ENCODE measurements at places on chromosomes 11 and 22. TPM values are rescaled to one million over a fixed set of nuclear protein-coding genes. Genes with fewer than 3 reads are reported as not detected.

GRCh38 chr11:10550503-10551289 lies 9.7 kb upstream of the RNF141 start:
- no peak for DNase-seq

GRCh38 chr22:26466196-26466595 lies 17.4 kb downstream of the HPS4 start:
- DNase-seq: no peak

DNA sequence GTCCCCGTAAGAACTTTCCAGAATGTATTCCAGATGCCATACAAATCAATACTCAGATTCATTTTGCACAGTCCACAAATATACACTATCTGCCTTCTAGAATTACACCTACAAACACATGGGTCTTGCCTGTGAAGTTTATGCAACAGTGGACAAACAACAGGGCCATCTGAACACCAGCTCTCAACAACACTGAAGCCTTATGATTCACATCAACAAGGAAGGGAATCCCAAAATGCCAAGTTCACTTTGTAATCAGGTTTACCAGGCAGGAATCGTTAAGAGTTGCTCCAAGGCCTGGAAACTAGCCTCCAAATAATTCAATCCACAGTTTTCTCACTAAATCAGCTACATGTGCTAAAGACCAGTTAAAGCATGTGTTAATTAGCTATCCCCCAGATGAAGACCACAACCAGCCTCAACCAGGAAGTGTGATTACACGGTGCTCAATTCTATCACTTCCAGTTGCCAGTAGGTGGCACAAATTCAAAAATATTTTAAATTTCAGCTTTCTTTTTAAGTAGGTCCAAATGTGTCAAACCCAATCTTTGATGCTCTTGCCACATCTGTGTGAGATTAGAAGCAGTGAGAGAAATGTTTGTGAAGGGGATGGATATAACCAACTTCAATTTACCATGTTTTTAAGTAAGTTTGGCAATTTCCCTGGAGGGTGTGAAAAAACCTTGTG lies 139.1 kb upstream of the BDNF start:
- peak; percentile 39 for DNase-seq

- DNase-seq: no peak
These were observed 1.4 kb downstream of the CHRNA10 start for GRCh38 chr11:3669742-3670183.

GRCh38 chr22:23722160-23722559 lies 28.8 kb downstream of the ZNF70 start:
- no peak for DNase-seq

DNA sequence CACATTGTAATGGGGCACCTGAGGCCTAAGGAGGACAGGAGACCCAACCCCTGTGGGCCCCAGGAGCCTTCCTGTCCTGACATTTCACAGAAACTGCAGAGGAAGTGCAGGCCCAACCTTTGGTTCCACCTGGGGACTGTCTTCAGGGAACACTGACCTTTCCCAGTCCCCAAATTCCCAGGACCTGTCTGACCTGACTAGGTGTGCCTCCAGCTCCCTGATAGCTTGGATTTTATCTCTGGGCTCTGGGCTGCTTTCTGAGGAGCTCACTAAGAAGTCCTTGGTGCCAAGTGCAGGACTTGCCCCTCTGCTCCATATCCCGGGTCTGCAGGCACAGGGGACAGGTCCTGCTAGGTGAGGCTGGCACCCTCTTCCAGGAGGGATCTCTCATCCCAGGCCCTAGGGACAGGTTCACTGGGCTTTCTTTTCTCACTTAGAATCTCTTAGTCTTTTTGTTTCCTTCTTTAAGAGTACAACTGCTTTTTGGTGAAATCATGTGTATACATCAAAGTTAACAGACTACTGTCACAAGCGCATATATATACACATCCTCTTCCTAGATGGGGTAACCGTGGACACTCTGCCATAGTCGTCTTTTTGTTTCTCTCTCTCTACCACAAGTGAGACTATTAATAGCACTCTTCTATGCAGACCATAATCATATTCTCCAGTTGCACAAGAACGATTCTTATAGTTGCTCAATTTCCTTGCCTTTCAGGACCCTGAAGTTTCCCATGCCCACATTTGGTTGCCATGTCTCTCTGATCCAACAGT lies 72.0 kb upstream of the IGLL5 start:
- no peak for DNase-seq

DNA sequence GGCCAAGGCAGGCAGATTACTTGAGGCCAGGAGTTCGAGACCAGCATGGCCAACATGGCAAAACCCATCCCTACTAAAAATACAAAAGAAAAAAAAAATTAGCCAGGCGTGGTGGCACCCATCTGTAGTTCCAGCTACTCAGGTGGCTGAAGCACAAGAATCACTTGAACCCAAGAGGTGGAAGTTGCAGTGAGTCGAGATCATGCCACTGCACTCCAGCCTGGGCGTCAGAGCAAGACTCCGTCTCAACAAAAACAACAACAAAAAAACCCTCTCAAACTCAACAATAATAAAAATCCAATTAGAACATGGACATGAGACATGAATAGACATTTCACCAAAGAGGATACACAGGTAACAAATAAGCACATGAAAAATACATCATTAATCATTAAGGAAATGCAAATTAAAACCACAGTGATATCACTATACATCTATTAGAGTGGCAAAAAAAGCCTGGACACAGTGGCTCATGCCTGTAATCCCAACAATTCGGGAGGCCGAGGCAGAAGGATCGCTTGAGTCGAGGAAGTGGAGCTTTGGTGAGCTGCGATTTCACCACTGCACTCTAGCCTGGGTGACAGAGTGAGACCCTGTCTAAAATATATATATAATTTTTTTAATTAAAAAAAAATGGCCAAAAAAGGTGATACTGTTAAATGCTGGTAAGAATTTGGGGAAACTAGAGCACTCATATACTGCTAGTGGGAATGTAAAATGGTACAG lies 12.7 kb upstream of the SEPTIN5 start:
- DNase-seq: no peak

- DNase-seq: no peak
These were observed 11.9 kb upstream of the BBS1 start for GRCh38 chr11:66498506-66498905.

DNA sequence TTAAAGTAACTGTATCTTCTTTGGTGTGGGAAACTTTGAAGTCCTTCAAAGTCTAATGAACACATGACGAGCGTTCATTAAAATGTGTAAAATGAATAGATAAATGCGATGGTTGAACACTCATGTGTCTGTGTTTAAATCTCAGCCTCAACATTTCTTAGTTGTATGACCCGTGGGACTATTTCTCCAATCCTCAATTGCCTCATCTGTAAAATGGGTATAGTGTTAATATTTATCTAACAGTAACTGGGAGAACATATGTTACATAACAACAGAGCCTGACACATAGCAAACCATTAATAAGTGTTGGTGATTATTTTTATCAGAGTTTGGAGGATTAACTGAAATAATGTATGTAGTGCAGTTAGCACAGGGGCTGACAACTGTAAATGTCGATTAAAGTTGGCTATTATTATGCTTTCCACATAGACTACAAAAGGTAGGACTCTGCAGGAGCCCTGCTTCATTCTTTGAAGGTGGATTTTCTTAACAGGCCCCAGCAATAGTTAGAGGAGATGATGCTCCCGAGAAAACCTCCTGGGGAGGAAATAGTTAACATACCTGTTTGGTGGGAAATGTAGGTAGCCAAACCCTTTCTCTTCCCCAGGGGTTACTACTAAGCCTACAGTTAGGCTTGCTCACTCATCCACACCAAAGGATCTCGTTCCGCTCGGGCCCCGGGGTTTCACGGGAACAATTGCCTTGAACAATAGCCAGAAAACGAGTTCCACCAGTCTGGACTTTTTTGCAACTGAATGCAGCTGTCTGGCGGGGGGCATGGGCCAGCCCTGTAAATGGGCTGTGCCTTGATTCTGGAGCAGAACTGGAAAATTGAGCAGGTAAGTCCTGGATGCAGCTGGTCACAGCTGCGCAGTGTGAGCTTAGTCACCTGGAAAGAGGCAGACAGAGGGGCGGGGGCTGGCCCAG lies 133.4 kb downstream of the DBX1 start:
- DNase-seq: peak; percentile 88

DNA sequence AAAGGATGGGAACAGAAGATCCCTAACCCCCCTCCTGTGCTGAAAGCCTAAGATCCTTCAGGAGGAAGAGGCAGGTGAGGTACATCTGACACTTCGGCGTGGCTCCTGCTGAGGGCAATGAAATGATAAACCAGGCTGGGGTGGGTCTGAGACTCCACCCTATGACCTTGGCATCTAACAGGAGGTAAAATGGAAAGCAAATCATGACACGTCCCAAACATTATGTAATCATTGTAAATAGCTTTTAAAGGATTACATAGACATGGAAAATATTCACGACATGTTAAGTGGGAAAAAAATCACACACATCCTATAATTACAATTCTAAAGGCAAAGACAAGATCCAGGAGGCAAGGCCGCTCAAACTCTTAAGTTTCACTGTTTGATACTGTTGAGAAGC lies 70.5 kb downstream of the LINC01488 start:
- DNase-seq: no peak

- peak; percentile 64 for DNase-seq
These were observed 66.5 kb downstream of the GGTLC2 start for GRCh38 chr22:22710719-22711531.

GRCh38 chr22:41021061-41021612 lies 70.0 kb downstream of the RBX1 start:
- DNase-seq: peak; percentile 11

DNA sequence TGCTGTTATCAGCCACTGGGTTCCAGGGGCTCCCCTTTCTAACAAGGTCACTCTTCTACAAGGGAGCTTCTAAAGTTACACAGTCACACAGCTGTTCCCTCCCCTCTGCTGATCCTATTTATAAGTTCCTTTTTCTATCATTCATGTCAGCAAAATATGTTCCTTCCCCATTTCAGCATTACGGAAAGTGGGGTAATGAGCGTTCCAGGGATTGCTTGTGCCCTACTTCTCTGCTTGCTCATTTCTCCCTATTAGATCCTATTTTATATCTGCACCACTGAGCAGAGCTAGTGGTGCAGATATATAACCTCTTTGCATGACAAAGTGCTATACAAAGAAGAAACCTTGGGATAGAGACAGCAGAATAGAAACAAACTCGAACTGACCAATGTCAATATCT lies 22.7 kb upstream of the PLEKHB1 start:
- peak; percentile 63 for DNase-seq

GRCh38 chr11:71355281-71355680 lies 92.9 kb downstream of the DHCR7 start:
- DNase-seq: no peak

GRCh38 chr11:67117176-67117575 lies 1.9 kb upstream of the KDM2A start:
- no peak for DNase-seq

DNA sequence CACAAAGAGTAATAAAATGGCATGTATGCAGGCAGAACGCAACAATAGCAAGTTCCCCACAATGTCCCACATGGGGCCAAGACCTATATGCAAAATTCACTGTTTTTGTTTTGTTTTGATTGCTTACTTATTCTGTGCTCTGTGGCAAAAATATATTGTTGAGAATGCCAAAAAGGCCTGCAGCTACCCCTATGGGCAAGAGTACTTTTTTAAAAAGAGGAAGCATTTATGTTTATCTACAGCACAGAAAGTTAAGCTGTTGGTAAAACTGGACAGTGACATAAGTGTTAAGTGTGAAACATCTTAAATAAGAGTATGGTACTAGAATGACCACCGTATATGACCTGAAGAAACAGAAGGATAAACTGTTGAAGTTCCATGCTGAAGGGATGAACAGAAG lies 301.9 kb upstream of the ZC3H12C start:
- DNase-seq: no peak

DNA sequence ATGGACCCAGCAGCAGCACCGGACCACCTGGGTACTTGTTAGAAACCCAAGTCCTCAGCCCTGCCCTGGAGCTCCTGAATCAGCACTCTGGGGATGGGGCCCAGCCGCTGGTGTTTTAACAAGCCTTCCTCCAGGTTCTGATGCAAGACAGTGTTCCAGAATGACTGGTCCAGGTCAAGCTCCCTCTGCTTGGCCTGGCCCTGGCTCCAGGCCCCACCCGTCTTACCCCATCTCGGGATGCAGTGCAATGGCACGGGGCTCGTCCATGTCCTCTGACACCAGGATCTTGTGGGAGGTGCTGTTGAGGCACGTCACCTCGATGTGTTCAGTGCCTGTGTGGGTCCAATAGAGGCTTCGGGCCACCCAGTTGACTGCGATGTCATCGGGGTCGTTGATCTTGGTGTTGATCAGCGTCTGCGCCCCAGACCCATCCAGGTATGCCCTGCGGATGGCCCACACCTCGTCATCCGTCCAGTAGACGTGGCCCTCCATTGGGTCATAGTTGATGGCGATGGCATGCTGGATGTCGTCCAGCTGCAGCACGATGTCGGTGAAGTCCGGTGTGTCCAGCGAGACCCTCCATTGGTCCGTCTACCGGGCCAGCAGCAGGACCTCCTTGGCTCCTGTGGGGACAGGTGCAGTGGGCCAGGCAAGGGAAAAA lies 140.3 kb downstream of the CRYBB2 start:
- no peak for DNase-seq

GRCh38 chr11:62542750-62543567 lies 3.6 kb downstream of the AHNAK start:
- DNase-seq: peak; percentile 73

DNA sequence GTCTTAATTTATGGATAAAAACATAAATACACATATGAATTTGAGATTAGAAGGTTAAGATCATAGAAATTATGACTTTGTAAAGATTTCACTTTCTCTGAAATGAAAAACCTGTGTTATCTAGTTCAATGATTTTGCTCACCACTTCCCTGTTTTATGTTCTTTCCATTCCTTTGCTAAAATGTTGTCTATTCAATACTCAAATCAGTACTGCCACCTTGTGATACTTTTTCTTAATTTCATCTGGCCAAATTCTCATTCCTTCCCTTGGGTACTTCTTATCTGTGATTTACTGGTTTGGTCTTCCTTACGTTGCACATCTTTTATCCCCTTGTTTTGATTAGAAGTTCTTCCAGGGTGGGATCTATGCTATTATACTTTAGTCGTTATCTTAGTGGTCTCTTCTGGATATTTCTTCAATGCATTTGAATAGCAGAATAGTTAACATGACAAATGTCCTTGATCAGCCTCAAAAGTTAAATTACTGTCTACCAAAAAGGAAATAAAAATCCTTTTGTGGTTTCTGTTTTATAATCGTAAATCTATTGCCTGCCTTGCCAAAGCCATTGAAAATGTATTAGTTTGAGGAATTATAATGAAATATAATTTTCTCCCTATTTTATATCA lies 197.0 kb downstream of the PGR start:
- no peak for DNase-seq

The CBLIF gene
- not detected for total RNA-seq

The LINC01488 gene
- not detected for total RNA-seq

The MUC6 gene
- not detected for total RNA-seq

The KRTAP5-5 gene
- total RNA-seq: not detected

The OLFML1 gene
- not detected for total RNA-seq

The ASPHD2 gene
- 4.0 TPM for total RNA-seq

The MS4A4A gene
- total RNA-seq: not detected

The CCDC86 gene
- total RNA-seq: 24.9 TPM

The SYT8 gene
- total RNA-seq: 1.7 TPM

The HINFP gene
- 15.2 TPM for total RNA-seq

The GAL3ST3 gene
- not detected for total RNA-seq

The DERL3 gene
- not detected for total RNA-seq

Measured in SJCRH30 (cell line).